ENCODE measurements at places on chromosomes 3 and 15.

GRCh38 chr3:95048564-95048963 lies 985.7 kb downstream of the NSUN3 start:
- no peak for DNase-seq

DNA sequence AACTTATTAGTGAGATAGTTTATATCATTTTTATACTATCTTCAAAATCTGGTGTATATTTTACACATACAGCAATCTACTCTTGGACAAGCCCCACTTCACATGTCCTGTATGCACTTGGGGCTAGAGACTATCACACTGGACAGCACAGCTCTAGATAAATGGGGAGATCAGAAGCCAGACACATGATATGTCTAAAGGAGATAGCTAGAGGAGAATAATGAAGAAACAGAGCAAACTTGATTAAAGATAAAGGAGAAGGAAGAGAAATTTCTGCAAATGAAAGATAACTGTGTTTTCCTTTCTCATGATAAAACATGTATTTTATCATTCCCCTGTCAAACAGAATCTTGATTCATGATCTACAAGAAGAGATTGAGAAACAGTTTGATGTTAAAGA lies 13.0 kb downstream of the CPA3 start:
- no peak for DNase-seq

- no peak for DNase-seq
These were observed 1.5 kb downstream of the ZIC1 start for GRCh38 chr3:147410526-147411237.

DNA sequence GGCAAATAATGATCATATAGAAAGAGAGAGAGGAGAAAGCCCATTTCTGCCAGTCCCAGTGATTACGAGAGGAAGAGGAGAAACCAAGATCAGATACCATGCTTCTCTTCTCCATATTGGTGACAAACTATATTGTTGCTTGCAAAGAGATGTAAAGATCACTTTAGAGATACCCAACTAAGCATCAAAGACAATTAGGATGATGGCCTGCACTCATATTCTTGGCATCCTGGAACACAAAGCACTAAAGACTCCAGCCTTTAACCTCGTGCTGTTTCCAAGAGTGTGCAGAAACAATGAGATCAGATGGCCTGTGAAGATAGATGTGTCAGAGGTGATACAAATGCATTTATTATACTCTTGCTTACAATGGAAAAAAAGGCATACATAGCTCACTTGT lies 170.7 kb upstream of the TP63 start:
- no peak for DNase-seq

GRCh38 chr3:8557298-8557697 lies 55.7 kb downstream of the LMCD1 start:
- DNase-seq, result no peak

DNA sequence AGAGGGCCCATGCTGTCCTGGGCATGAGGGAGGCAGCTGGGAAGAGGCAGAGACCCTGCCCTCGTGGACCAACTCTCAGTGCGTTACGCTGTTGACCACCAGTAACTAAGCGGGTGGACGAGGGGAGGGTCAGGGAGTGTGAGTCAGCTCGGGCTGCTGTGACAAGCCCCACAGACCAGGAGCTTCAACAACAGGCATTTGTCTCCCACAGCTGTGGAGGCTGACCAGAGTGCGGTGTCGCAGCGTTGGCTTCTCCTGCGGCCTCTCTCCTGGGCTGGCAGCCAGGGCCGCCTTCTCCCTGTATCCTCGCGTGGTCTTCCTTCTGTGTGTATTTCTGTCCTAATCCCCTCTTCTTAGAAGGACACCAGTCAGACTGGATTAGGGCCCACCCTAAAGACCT lies 13.0 kb downstream of the EFCC1 start:
- DNase-seq, result no peak

- DNase-seq, result no peak
These were observed 196.0 kb upstream of the LYSMD4 start for GRCh38 chr15:99929266-99929665.

GRCh38 chr3:22704166-22704565 lies 499.0 kb upstream of the UBE2E2 start:
- DNase-seq, result no peak

DNA sequence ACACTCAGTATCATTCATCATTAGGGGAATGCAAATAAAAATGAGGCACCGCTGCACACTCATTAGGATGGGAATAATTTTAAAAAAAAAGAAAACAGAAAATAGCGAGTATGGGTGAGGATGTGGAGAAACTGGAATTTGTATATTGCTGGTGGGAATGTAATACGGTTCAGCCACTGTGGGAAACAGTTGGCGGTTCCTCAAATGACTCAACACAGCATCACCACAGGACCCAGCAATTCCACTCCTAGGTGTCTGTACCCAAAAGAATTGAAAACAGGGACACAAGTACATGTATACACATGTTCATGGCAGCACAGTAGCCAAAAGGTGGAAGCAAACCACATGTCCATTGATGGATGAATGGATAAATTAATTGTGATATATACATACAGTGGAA lies 35.2 kb upstream of the RFTN1 start:
- DNase-seq, result no peak

DNA sequence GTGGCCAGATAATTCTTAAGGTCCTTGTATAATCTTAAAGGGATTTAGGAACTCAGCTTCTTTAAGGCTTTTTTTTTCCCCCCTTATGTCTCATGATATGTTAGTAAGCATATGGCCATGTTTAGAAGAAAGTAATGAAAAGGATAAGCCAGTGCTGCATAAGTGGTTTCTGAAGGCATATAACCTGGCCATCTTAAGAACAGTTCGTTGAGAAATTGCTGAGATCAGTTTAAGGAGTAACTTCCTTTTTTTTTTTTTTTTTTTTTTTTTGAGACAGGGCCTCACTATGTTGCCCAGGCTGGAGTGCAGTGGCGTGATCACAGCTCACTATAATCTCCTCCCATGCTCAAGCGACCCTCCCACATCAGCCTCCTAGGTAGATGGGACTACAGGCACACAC lies 51.7 kb downstream of the UBE2E2 start:
- no peak for DNase-seq

DNA sequence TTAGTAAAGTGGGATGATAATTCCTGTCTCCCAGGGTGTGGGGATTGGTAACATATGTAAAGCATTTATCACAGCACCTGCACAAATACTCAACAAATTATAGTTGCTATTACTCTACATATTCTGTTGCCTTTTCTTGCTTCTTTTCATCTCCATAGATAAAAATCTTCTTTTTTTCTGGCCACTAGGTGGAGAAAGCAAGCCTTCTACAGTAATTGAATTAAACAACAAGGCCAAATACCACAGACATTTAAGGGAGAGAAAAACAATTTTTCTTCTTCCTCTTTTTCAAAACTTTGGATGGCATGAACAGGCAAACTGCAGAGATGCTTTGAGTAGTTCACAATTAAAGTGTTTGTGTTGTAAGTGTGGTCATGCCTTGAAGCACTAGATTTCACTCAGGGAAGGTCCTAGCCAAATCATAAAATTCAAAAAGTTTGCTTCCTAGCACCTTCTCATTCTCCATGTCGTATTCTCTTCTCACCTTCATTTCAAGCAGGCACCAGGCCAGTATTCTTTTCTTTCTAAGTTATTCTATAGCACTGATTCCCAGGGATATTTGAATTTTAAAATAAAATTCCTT lies 493.4 kb upstream of the TGFBR2 start:
- peak; percentile 28 for DNase-seq

DNA sequence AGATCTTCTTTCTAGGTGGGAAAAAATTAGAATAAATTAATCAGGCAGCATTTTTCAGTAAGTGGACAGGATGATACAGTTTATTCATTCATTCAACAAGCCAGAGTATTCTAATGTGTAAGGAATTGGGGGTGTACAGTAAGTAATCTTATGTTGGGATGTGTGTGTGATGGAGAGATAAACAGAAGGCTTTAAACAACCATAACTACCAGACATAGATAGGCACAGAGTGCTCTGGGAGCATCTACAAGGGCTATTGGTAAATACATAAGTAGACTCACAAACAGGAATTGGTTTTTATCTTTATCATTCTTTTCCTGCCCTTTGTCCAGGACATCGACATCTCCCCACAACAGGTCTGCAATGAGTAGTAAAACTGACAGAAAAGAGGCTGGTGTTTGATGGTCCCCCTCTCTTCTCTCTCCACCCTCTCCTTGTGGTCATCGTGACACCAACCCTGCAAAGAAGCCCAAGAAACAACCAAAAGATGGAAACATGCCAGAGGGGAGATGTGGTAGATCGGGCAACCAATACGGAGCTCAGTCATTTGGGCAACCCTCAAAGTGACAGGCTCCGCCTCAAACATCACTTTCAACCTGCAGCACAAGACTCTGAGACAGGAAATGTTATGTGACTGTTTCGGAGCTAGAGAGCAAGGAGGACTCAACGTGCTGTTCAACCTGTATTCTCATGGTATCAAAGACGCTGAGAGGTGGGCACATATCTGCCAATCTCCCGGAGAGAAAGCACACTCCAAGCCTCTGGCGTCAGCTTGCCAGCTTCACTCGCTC lies 28.7 kb upstream of the B3GNT5 start:
- no peak for DNase-seq

GRCh38 chr3:42010530-42010929 lies 48.6 kb upstream of the ULK4 start:
- no peak for DNase-seq

DNA sequence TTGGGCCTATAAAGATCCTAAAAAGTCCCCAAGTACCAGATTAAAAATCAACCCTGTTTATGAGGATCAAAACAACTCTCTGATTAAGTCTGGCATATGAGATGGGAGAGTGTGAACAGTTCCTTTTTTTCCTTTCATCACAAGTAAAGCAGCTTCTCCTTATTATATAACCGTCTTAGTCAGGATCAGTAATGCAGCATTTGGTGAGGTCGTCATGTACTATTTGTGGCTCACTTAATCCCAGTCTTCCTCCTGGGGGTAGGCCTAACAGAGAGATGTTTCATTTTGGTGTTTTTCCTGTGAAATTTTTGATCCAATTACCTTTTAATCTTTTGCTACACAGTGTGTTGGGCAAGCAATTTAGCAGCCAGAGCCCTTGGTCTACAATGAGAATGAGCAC lies 333.1 kb upstream of the KCNMB2 start:
- DNase-seq, result no peak

GRCh38 chr15:64151727-64152506 lies at the start of gene SNX22:
SNX22 (plus strand) TSS chr15:64151731; CDS start chr15:64151776, 45 bp downstream.
- peak; percentile 59 for DNase-seq

DNA sequence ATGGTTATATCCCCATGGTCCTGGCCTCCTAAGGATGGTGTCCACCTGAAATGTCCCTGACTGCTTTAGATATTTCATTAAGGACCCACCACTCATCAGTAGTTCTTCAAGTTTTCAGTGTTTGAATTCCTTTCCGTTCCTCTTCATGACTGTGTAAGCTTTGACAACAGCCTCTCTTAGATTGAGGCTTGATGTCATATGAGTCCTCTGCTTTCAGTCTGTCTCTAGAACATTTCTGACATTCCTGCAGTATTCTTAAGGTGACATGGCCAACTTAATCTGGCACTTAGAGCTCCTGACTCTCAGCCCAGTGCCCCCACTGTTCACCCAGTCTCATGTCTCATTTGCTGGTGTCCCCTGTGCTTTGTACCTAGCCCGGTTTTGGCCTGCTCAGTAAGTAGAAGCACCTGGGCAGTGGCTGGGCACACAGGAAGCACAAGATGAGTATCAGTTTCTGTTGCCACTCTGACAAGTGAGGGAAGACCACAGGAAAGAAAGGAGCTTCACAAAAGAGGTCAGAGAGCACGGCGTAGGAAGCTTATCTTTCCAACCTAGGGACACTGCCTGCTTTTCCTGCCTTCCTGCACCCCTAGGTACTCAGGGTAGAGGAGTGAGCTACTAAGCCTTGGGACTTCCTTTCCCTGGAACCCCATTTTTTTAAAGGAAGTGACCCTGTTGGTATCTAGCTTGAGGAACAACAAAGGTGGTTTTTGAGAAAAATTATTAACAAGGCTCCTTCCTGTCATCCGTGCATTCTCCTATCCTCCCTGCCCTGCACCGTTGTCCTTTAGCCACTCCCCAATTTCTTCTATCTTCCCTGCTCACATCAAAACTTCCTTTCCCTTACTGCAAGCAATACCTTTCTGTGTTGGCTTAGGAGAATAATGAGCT lies 103.1 kb downstream of the KLHL25 start:
- DNase-seq, result no peak

GRCh38 chr15:74841891-74842373 lies 1.0 kb downstream of the ULK3 start:
- no peak for DNase-seq

GRCh38 chr15:55710286-55710685 lies 32.7 kb downstream of the PRTG start:
- DNase-seq, result no peak

DNA sequence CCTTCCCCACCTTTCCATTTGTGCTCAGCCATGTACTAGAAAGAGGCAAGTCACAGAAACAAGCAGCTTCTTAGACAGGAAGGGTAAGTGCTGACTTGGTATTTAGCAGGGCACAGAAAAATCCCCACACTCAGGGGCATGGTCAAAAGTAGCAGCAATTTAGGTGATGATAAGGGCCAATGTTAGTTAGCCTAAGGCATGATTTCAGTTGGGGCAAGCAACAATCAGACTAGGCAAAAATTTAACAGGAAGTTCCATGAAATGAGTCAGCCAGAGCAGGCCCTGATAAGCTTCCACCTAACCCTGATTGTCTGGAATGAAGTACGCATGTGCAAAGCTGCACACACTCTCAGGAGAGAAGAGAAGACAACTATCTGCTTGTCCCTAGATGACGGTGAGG lies 423.4 kb upstream of the UBE2E2 start:
- DNase-seq, result no peak

DNA sequence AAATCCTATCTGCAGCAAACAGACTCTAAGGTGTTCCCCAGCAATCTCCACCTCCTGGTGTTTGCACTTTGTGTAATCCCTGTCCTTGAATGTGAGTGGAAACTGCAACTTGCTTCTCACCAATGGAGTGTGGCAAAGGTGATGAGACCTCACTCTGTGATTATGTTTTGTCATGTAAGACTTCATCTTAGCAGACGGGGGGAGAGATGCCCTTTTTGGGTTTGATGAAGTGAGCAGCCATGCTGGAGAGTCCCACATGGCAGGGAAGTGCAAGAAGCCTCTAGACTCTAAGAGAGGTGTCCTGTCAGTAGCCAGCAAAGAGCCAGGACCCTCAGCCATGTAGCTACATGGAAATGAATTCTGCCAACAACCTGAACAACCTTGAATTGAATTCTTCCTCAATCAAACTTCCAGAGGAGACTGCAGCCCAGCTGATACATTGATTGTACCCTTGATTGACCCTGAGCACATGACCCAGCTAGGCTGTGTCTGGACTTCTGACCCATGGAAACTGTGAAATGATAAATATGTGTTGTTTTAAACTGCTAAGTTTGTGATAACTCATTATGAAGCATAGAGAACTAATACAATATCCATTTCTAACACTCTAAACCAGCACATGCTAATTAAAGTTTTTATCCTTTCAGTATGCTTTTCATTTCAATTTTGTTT lies 71.4 kb upstream of the RASGRF1 start:
- no peak for DNase-seq

GRCh38 chr3:145889730-145890129 lies 271.3 kb downstream of the PLOD2 start:
- no peak for DNase-seq

All from memory B cell (primary cell).